ENCODE measurements at places on chromosomes 3 and 15.

GRCh38 chr3:12884790-12885582, 43.6 kb upstream of the RPL32 start:
- no peak for DNase-seq

DNA sequence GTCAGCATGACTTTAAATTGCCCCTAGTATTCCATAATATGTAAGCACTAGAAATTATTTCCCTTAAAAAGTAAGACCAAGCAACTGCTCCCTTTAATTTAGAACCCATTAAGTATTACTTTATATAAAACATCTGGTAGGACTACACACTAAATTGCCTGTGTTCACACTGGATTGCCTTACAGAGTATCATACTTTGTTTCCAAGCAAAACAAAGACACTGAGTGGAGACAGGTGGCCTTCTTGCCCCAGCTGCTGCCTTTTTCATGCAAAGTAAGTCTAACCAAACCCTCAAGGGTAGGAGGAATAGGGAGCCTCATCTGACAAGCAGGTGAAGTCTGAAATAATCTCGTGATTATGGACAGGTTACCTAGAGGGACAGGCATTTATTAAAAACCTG, 87.3 kb downstream of the PEX5L start:
- no peak for DNase-seq

DNA sequence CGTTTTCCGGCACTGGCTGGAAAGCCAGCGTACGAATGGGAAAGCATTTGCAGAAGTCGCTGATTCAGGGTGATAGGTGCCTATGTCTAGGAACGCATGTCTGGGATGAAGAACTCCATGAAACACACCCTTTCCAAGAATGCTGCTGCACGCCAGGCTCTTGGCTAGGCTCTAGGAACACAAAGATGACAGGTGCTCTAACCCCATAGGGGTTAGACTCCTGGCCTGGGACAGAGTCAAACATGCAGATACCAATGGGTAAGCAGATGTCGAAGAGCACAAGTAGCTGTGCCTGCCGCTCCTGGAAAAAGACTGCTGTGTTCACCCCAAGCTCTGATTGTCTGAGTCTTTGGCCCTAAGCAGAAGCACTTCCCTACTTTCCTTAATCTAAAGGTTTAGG, 180.9 kb upstream of the UBE3A start:
- no peak for DNase-seq

DNA sequence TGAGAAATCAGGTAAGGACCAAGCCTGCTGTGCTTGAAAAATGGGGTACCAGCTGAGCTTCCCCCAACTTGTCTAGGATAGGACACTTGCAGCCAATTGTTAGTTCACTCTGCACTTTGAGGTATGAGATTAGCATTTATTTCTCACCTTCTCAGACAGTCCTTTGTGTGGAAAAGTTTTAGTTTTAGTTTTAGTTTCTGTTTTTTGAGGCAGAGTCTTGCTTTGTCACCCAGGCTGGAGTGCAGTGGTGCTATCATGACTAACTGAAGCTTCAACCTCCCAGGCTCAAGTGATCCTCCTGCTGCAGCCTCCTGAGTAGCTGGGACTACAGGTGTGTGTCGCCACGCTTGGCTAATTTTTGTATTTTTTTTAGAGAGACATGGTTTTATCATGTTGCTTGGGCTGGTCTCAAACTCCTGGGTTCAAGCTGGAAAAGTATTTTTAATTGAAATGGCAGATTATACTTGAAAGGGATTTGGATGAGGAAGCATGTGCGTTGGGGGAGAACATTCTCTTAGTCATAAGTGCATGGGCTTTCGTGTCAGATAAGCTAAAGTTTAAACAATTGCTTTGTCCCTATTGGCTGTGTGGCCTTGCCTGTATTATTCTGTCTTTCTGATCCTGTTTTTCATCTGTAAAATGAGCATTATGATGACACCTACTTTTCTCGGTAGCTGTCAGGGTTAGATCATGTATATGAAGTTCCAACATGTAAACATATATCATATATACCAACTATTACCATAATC, 25.2 kb upstream of the CCK start:
- no peak for DNase-seq

DNA sequence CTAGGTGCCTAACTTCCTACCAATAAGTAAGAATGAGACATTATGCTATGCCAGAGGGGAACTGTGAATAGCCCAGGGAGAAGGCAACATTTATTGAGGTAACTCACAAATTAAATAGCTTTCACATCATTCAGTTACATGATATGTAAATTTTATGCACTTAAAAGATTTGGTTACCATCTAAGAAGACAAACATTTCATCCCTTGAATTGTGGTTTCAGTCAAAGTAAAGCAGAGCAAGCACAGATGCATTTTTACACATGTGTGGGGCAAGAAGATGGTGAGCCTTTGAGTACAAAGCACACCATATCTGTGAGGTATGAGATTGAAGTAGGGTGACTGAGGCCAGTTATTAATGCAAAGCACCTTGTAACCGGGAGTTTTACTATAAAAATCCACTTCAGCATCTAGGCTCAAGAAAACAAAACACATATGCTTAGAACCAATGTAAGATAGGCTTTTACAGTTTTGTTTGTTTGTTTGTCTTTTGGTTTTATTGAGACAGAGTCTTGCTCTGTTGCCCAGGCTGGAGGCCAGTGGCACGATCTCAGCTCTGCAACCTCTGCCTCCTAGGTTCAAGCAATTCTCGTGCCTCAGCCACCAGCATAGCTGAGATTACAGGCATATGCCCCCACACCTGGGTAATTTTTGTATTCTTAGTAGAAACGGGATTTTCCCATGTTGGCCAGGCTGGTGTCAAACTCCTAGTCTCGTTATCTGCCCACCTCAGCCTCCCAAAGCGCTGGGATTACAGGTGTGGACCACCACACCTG, 3.5 kb downstream of the PLSCR2 start:
- peak; percentile 11 for DNase-seq

GRCh38 chr3:13556207-13556606, 7.3 kb downstream of the FBLN2 start:
- DNase-seq: peak; percentile 28

- no peak for DNase-seq
Measured at GRCh38 chr3:9695345-9695744, 8.3 kb upstream of the CPNE9 start.

DNA sequence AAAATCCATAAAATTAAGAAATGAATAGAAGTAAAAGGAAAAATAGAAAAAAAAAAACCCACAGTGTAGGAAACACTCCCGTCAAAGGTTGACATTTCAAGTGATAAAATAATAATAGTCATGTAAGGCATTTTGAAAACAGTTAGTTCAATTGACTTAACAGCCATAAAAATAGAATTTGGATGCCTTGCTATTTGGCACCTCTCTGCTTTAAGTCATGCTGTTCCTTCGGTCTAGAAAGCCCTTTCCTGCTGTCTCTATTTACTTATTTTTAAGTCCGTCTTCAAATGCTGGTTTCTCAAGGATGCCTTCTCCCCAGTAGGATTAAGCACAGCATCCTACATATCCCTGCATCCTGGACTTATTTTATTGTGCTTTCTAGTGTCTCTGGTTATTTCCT, 22.3 kb upstream of the RETNLB start:
- DNase-seq: no peak

DNA sequence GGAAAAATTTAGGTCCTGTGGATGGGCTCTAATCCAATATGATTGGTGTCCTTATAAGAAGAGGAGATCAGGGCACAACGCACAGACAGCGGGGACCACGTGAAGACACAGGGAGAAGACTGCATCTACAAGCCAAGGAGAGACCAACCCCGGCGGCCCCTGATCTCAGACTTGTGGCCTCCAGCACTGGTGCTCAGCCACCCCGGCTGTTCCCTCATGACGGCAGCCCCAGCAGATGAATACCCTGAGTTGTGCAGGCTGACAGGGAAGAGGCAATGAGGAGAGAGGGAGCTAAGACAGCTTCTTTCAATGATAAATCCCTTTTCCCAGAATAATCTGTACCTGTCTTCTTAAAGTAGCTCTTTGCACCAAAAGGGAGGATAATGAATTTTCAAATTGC, 33.3 kb upstream of the CGNL1 start:
- no peak for DNase-seq

GRCh38 chr3:32450426-32450825, 52.2 kb downstream of the CMTM6 start:
- no peak for DNase-seq

DNA sequence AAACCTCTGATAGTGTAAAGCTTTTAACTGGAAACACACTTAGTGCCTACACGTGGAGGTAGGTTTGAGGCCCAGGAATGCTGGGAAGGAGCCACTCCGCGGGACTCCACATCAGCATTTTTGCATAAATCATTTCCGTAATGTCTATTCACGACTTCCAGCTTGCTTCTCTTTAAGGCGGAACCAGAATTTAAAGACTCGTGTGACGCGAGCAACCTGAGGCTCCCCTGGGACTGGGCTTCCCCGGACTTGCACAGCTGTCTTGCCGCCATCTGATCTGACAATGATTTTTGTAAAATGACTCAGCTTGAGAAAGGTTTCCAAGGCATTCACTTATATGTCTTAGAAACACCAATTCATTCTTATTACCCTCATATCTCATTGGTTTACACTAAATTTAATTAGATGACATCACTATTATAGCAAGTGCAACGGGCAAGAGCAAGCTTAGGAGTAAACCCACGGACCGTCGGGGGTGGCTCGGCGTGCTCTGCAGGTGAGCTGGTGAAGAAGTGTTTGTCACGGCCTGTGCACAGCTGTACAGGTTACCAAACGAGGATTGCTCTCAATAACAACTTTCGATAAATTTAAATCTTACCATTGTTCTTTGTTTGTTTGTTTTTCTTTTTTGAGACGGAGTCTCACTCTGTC, 95.2 kb downstream of the CHSY1 start:
- peak; percentile 52 for DNase-seq

DNA sequence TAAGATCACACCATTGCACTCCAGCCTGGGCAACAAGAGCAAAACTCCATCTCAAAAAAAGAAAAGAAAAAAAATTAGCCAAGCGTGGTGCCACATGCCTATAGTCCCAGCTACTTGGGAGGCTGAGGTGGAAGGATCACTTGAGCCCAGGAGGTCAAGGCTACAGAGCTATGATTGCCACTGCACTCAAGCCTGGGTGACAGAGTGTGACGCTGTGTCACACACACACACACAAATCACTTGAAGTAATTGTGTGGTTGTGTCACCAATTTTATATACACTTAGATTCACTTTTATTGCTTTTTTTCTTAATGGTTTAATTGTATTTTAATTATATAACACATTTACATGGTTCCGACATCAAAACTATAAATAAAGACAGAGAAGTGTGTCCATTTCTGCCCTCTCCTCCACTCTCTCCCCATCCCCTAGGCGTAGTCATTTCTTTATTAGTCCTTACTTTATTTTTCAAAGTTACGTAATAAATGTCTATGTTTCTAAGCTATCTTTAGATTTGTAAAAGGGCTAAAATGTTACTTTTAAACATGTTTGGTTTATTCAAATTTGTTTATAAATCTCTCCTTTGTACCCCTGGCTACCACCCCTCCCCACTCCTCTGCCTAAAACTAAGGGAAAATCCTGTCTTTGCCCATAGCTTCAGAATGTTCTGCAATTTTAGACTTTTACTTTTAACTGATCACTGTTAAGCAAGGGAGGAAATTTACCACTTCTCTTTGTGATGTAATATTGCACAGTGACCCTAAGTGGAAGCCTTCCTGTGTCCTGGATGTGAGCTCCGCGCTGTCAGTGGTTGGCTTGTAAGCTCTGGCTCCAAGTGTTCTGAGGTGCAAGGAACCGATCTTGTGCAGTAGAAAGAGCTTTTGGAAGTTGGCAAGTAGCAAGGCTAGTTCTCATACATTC, 10.8 kb upstream of the VILL start:
- DNase-seq: no peak

- DNase-seq: peak; percentile 33
Measured at GRCh38 chr3:52313774-52314188, 2.3 kb upstream of the DNAH1 start.

GRCh38 chr3:71416876-71417275, 166.7 kb downstream of the FOXP1 start:
- no peak for DNase-seq

- no peak for DNase-seq
Measured at GRCh38 chr3:125460233-125460632, 59.8 kb downstream of the SNX4 start.

DNA sequence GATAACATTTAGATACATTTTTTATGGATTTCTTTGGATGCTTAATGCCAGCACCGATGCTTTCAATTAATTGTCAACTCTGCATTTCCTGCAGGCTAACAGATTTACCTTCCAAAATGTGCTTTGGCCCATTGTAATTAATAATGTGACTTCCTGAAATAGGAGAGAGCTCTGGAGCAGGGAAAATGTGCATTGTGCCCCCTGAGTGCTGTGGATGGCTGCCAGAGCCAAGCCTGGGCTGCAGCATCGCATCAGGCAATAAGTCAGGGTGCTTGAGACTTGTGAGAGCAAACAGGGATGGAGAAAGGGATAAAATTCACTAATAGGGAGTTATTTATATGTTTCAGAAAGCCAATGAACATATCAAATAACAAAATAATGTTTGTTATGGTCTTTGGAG, 133.8 kb downstream of the MOBP start:
- DNase-seq: no peak

DNA sequence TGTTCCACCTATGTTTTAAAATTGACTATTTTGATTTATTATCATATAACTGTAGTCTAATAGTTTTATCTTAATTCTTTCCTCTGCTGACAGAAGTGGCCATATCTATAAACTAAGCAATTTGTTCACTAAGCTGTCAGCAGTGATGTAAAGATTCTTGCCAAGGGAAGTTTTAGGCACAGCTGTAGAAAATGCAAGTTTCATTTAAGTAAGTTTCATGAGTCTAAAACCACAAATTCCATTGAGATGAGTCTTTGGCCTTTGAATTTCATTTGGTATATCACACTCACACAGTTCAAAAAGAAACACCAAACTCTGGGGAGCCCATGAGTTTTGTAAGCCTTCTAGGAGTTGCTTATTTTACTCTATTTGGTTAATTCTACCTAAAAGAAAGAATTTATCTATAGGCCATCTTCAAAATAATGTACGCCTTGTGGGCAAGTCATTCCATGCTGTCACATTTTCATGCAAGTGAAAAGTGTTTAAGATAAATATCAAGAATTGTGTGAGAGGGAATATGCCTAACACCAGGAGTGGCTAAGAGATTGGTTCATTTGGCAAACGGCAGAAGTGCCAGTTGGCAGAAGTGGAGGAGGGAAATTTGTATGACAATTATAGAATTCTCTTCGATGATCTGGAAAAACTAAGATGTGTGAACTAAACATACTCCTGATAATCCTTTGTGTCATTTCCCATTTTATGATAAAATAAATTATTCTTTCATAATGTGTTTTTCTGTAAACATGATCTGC, 292.9 kb downstream of the ZIC4 start:
- peak; percentile 97 for DNase-seq

- peak; percentile 90 for DNase-seq
Measured at GRCh38 chr3:61848885-61849284, 287.5 kb downstream of the PTPRG start.

DNA sequence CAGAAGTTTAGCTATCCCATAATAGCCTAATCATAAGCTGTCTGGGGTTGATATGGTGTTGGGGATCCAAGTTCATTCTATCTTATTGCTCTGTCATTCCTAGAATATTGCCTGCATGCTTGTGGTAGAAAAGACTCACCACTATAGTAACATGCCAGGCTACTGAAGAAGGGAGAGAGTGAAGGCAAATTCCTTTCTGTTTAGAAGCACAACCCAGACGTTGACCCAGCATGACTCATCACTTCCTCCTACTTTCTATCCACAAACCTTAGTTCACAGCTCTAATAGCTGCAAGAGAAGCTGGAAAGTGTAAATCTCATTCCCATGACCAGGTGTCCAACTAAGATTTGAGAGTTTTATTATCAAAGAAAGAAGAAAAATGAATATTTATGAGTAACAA, 57.8 kb upstream of the NMD3 start:
- peak; percentile 98 for DNase-seq

- peak; percentile 95 for DNase-seq
Measured at GRCh38 chr3:157544501-157545130, 41.4 kb upstream of the VEPH1 start.

- DNase-seq: peak; percentile 63
Measured at GRCh38 chr3:52845157-52845556, 10.3 kb upstream of the MUSTN1 start.
